ENCODE measurements at places on chromosomes 4 and X.

DNA sequence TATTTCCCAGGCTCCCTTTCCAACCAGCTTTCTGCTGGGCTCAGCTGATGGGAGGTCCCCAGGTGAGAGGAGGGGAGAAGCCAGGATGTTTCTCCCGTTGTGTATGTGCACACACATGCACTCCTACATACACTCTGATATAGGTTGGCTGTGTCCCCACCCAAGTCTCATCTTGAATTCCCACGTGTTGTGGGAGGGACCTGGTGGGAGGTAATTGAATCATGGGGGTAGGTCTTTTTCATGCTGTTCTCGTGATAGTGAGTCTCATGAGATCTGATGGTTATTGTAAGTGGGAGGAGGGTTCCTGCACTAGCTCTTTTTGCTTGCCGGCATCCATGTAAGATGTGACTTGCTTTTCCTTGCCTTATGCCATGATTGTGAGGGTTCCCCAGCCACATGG lies 11.7 kb upstream of the HTRA3 start:
- DNase-seq = no peak

DNA sequence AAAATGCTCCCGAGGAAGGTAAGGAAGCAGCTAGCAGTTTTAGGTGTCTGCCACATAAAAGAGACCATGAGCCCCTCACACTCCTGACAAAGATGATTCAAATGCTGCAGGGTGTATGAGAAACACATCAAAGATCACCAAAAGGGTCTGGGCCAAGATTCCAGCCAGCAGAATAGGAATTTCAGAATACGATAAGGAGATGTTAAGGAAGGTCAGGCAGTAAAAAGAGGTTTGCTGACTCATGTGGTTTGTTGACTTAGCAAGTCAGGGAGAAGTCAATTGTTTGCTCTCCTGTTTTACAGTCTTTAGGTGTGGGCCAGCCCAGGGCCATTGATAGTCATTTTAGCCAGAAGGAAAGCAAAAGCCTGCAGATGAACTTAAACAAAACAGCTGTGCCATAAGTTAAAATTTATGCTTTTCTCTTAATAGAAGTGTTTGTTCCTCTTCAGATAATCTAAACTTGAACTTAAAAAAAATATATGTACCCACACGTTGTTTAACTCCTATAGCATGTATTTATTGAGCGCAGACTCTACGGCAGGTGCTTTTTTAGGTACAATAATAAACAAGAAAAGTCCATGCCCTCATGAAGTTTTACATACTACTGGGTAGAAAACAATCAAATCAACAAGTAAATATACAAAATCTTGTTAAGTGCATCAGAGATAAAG lies 115.6 kb downstream of the CAMK2D start:
- DNase-seq = no peak

DNA sequence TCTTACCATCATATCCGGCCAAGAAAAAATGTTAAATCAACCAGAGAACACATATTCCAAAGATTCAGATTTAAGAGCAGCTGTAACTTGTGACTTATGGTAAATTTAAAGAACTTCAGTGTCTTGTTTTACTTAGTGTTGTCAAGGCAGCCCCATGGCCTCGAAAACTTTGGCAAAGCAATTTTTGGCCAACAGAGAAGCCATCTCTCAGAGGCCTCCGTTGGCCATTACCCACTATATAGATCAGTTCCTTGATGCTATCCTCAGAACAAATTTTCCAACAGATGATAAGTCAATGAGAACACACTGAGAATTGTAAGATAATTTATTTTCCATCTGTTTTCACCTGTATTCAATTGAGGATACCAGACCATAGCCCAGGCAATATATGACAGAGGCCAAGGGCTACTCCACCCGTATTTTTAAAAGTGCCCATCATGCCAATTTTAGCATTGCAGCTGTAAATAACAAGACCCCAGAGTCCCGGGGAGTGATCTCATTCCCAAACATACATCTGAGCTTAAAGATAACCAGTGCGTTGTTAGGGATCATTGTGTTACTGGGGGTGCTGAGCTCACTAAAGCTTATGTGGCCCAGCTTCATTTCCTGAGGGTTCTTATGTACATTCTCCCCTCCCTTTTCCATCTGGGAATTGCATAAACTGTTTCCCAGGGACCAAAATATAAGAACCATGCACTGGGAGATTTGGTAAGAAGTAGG lies 50.0 kb upstream of the PDHA1 start:
- no peak for DNase-seq

GRCh38 chrX:71168134-71168533 lies 23.5 kb downstream of the NLGN3 start:
- DNase-seq = no peak

DNA sequence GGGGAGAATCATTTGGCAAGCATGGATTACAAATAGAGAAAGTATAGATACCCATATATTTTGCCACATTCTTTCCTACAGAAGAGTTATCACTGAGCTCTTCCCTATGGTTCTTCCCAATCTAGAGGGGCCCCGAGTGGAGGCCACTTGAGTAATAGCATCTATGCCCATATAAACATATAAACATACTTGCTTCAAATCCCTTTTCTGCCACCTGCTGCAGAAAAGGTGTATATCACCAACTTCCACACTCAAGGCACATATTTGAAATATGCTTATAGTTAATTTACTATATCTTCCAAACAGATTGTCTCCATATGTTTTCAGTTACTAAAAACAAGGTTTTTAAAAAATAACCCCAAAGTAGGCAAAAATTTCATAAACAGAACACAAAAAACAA lies 642.8 kb upstream of the DIPK2B start:
- DNase-seq = no peak

DNA sequence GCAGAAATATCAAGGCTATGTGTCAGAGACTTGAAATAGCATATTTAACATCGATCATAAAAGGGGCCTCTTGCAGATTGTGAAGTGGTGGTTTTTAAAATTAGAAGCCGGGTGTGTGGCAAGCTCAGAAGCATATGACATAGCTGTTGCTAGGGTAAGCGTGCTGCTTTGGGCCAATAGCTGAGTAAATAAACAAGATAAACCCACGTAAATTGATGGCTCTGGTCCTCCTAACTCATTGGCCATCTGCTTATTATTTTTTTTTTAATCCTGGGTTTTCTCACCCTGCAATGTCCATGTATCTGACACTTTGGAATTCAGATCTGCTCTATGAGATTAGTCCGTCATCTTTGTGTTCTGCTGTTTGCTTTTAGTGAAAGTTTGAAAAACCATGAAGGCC lies 32.6 kb upstream of the STOX2 start:
- no peak for DNase-seq

DNA sequence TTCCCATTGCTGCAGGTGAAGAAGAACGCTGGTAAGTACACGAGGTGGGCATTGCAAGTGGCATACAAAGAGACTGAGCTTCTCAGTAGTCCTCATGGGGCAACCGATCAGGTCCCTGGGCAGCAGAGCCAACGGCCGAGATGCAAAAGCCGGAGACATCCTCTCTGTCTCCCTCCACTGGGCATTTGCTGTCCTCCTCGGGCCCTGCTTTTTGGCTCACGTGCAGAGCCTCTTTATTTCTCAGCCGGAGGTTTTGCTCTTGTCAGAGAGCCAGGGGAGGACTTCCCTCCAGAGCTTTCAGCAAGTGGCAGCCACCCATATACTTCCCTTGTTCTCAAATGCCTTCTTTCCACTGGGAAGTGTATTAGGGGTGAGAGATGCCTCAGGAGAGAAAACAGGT lies 18.0 kb downstream of the STARD8 start:
- DNase-seq = no peak

GRCh38 chr4:98262431-98262830 lies 1.2 kb downstream of the RAP1GDS1 start:
- no peak for DNase-seq

DNA sequence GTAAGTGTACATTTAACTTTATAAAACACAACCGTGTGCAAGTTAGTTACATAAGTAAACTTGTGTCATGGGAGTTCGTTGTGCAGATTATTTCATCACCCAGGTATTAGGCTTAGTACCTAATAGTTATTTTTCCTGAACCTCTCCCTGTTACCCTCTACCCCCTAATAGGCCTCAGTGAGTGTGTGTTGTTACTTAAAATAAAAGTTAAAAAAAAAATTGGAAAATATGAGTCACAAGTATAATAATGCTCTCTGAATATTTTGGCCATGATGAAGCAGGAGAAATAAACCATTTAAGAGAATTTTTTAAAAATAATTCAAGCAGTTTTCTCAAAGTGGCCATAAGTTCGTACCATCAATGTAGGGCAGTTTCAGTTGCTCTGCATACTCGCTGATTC lies 105.1 kb upstream of the GRID2 start:
- no peak for DNase-seq

DNA sequence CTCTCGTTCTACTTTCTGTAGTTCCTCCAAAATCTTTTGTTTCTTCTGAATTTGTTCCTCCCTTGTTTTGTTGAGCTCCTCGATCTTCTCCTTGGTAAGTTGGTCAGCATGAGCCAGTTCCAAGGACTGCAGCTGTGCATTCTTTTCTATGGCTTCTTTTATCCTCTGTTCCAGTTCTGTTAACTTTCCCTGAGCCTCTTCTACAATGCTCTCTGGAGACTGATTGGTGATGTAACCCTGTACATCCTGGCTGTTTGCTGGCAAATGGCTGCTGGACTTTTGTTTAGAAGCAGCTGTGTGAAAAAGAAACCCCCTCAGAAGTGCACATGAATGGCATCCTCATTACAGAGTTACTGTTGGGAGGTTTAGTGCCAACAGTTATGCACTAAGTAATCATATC lies 70.5 kb upstream of the COX18 start:
- no peak for DNase-seq

- no peak for DNase-seq
These were observed 18.9 kb upstream of the RASGEF1B start for GRCh38 chr4:81490403-81491160.

DNA sequence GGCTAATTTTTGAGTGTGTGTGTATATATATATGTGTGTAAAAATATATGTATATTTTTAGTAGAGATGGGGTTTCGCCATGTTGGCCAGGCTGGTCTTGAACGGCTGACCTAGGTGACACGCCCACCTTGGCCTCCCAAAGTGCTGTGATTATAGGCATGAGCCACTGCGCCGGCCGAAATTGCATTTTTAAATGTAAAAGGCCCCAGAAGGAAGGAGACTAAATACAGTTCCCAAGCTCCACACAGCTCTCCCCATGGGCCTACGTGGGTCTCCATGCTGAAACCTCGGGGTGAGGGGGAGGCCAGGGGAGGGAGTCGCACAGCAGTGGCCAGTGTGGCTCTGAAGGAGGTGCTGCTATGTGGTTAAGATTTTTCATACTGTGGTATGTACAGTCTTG lies 12.8 kb upstream of the CDKN2AIP start:
- no peak for DNase-seq

GRCh38 chr4:48939785-48940184 lies 33.2 kb upstream of the OCIAD2 start:
- no peak for DNase-seq

DNA sequence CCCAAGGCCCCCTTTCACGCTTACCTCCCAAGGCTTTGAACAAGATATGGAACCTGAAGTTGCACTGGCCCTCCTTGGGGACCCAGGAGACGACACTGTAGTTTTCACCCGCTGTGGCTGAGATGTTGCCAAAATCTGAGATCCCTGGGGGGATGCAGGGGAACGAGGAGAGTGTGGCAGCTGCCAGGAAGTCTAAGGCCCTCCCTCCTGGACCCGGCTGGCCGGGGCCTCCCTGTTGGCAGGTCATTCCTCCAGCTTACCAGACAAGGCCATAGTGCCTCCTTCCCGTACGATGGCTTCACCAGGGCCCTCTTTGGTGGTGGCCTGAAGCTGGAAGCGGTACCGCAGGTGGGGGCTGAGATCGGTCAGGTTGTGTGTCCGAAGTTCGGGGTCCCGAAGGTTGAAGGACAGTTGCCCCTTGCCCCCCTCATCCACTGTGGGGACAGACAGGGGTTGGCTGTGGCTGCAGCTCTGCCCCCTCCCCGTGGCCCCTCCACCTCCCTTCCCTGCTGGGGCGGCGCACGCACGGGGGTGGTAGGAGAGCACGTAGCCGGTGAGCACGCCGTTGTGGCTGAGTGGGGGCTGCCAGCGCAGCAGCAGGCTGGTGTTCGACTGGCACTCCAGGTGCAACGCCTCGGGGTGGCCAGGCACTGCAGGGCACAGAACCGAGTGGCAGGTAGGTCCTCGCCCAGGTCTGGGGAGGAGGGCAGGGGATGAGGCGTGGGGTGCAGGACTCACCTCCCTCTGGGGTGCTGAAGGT lies 21.2 kb downstream of the L1CAM start:
- DNase-seq = no peak

- no peak for DNase-seq
These were observed 15.1 kb upstream of the GK start for GRCh38 chrX:30637874-30638815.

GRCh38 chrX:153966841-153967535 lies 4.6 kb downstream of the HCFC1 start:
- DNase-seq = no peak

- no peak for DNase-seq
These were observed 10.8 kb downstream of the APOO start for GRCh38 chrX:23896981-23897380.

GRCh38 chr4:125123570-125124109 lies 191.1 kb upstream of the FAT4 start:
- DNase-seq = no peak

- DNase-seq = no peak
These were observed 58.9 kb downstream of the NAF1 start for GRCh38 chr4:163107754-163108153.

DNA sequence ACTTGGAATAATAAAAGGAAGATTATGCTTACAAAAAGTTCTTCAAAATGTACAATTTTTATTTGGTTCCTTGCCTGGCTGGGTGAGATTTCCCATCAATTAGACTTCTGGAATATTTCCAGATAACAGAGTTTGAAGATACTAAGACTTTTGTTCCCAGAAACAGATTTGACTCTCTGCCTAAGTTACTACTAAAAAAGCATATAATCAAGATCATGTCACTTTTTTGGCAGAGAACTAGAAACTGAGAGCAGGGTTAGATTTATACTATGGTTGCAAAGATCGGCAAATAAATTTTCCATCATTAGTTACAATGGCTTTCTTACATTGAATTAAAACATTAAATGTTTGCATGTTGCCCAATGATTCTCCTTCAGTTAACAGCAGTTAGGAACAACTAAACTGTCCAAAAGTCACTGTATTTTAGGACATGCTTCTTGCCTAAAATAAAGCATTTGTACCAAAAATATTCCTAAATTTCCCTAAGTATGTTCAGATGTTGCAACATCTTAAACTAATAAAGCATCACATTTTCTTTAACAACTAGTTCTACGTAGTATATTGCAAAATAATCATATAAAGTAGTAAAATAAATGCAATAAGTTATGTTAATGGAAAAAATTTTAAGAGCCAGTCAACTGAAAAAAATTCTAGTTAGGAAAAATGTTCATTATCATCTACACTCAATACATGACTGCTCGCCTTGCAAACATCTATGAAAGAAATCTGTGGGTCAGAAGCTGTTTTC lies 73.0 kb downstream of the SEC24D start:
- DNase-seq = no peak

- no peak for DNase-seq
These were observed 29.4 kb downstream of the RAB28 start for GRCh38 chr4:13454786-13455185.

DNA sequence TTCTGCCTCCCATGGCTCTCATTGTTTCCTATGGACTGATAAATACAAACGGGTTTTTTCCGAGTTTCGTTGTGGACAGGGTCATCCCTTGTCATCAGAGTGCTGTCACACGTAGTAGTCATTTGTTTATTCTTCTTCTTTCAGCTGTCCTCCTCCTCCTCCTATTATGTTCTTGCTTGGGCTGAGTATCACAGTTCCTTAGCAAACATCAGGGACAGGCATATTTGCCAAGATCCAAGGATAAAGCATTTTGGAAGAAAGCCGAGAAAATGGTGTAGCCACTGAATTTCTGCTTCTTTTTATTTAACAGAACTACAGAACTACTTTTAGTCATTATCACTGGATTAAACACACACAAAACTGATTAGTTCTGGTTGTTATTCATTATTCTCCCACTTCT lies 167.9 kb downstream of the MAML3 start:
- DNase-seq = no peak

- DNase-seq = no peak
These were observed 1.5 kb downstream of the MGARP start for GRCh38 chr4:139278485-139278884.

Measured in central memory CD8-positive, alpha-beta T cell (primary cell).